ENCODE measurements at places on chromosomes 7 and 10.
A peak's percentile ranks its signal among the peaks of the same experiment; 100 is the strongest.

DNA sequence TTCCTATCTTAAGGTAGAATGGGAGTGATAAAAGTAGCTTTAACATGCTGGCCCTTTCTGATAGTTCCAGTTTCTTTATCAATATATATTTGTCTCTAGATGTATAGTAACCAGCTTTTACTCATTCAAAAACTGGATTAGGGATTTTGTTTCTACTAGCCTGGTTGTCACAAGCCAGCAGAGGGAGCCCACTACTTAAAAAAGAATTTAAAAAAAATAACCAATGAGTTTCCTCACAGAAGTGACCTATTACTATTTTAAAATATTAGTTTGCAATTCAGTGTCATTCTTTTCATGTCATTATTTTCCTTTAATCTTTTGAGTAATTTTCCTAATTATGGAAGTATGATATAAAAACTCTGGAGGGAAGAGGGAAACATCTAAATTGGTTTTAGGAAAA, 142.1 kb downstream of the PHTF2 start:
- DNase-seq, result peak; percentile 90

DNA sequence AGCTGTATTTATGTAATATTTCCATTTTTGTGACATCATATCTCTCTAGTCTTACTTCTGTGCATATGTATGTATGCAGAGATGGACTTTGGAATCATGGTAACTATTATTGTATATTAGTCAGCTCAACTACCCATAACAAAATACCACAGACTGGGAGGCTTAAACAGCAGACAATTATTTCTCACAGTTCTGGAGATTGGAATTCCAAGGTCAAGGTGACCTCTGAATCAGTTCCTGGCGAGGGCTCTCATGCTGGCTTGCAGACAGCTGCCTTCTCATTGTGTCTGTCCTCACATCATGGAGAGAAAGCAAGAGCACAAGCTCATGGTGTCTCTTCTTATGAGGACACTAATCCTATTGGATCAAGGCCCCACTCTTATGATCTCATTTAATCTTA, 79.1 kb downstream of the RAMP3 start:
- no peak for DNase-seq

- peak; percentile 10 for DNase-seq
Measured at GRCh38 chr10:51638737-51639136, 60.7 kb downstream of the CSTF2T start.

- DNase-seq, result peak; percentile 86
Measured at GRCh38 chr7:4830176-4830575, 31.7 kb downstream of the PAPOLB start.

GRCh38 chr7:17600340-17600752, 301.9 kb downstream of the AHR start:
- no peak for DNase-seq

GRCh38 chr10:27436710-27437109, 67.4 kb upstream of the RAB18 start:
- no peak for DNase-seq

- peak; percentile 48 for DNase-seq
Measured at GRCh38 chr7:85052056-85052737, 134.7 kb downstream of the SEMA3D start.
